ENCODE measurements at places on chromosomes 11 and 22. TPM values are rescaled to one million over a fixed set of nuclear protein-coding genes. Genes with fewer than 3 reads are reported as not detected.

GRCh38 chr11:120208777-120209176 lies 2.1 kb upstream of the OAF start:
- DNase-seq: no peak
- H3K27me3 ChIP-seq: no peaks in the 10 kb centered on the region
- H3K36me3 ChIP-seq: no peaks in the 10 kb centered on the region
- no peak overlapping the region for H3K27ac ChIP-seq

- DNase-seq: peak; percentile 75
- H3K4me1 ChIP-seq: peaks cover 22% of the 10 kb centered on the region
- H3K36me3 ChIP-seq: no peaks in the 10 kb centered on the region
- H3K27me3 ChIP-seq: peaks cover 14% of the 10 kb centered on the region
Measured at GRCh38 chr11:2531277-2531986, 86.6 kb downstream of the KCNQ1 start.

PDGFB gene
- total RNA-seq: not detected

MPPED2 gene
- total RNA-seq: not detected

DNA sequence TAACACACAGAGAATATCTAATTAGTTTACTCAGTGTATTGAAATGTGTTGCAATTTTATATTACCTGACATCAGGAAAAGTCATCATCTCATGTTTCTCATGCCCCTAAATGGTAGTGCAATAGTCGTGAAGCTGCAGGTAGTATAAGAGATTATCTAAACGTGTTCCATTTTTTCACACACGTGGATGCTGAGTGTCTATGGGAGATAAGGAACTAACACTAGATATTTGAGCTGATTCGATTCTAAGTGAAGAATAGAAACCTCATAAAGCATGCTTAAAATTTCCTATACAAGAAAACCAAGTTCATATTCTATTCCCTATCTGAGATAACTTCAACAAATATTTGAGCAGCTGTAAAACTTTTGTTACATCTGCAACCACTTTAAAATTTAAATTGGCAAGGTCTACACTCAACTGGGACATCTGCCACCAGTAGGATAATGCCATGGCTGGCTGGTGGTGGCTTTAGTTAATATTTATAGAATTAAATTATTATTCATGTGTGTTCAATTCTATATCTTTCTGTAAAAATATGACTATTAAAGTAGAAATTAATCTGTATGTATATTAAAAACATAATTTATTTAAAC lies 388.8 kb downstream of the LUZP2 start:
- H3K27ac ChIP-seq: no peak overlapping the region
- no peak overlapping the region for H3K4me3 ChIP-seq
- H3K36me3 ChIP-seq: no peaks in the 10 kb centered on the region
- DNase-seq: no peak
- no peaks in the 10 kb centered on the region for H3K4me1 ChIP-seq
- no peaks in the 10 kb centered on the region for H3K27me3 ChIP-seq
